ENCODE measurements at places on chromosomes 6 and 20. TPM values are rescaled to one million over a fixed set of nuclear protein-coding genes. Genes with fewer than 3 reads are reported as not detected.

DNA sequence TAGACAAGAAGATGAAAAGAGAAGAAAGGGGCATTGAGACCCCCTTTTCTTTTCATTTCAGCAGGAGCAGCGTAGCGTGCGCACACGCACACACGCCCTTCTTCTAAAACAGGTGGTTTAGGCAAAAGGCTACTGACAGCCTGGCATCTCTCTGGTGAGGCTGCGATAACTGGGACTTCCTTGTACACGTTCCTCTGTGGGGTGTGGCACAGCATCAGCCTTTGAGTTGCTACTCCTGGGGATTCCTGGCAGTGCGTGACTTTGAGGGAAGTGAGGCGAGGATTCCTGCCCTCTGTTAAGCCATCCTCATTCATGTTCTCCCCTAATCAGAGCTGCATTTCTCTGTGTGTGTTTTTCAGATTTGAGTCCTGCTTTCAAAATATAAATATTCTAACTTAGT is 94.7 kb downstream of the TMEM170B start:
- no peak for DNase-seq

DNA sequence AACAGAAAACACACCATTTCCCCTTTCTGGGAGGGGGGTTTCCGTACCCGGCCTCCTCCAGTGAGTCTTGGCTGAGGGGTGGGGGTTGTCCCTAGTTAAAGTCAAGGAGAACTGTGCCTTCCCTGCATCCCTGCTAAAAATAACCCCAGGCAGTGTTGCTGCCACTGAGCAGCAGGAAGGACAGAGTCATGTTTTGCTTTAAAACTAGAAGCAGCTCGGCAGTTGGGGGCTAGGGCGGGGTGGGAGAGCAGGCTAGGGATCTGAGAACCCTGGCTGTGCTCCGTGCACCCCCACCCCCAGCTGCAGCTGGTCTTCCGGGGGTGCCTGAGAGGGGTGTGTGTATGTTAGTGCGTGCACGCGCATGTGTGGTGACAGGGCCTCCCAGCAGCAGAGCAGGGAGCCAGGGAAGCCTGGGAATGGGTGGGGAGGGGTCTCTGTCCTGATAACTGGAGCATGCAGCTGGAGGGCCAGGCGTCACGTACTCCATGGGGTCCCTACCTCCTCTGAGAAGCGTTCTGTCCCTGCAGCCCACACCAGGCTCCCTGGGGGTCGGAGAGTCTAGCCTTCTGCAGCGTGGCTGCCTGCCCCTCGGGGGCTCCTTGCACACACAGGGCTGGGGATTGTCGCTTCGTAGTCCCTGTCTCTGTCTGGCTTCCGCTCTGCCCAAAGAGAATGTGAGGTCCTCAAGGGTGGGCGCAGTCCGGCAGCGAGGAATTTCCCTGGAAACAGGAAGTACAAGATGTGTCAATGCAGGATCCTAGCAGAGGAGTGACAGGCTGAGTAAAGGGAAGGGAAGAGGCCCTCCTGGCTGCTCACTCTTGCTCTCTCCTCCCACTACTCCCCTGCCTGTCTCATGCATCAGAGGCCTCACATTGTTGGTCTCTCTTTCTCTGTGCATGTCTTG is 16.8 kb upstream of the ARMC12 start:
- DNase-seq, result peak; percentile 64

The PRDM1 gene
- 5.5 TPM for polyA plus RNA-seq

GRCh38 chr6:147384029-147384428 is 124.5 kb upstream of the SAMD5 start:
- DNase-seq, result no peak

- no peak for DNase-seq
Observed at GRCh38 chr20:37920270-37920669, 17.3 kb downstream of the VSTM2L start.

The TRMT6 gene
- polyA plus RNA-seq, result 11.3 TPM

The PTCRA gene
- polyA plus RNA-seq, result 0.38 TPM

GRCh38 chr6:22026164-22026678 is 270.6 kb downstream of the PRL start:
- no peak for DNase-seq

- no peak for DNase-seq
Observed at GRCh38 chr6:144515761-144516160, 230.6 kb downstream of the UTRN start.

DNA sequence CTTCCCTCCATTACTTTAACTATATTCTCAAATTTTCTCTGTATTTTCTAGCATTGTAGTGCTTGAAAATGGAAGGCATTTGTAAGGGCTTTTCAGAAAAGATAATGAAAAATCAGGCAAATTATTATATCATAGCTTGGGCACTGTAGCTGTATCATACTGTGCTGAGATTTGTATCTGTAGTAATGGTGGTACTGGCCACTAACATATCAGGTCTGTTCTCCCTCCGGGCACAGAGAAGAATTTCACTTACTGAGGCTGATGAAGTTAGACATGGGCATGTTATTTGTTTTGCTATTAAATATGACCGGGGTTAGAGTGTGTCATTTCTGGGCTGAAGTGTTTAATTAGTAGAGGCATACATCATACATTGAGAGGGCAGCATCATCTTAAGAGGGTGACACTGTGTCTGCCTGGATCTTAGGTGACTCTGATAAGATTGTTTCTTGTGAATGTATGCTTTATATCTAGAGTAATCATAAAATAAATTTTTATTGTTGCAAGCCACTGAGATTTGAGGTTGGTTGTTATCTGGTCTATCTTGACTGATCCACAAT is 1395.9 kb downstream of the EPHA7 start:
- no peak for DNase-seq
